T-helper 2 cell (primary cell): ENCODE measurements at places on chromosomes 6 and 20.

- DNase-seq: no peak
Observed at GRCh38 chr6:169938731-169939130, 187.3 kb downstream of the ERMARD start.

GRCh38 chr6:12039540-12040459 is 27.7 kb downstream of the HIVEP1 start:
- DNase-seq: no peak

- no peak for DNase-seq
Observed at GRCh38 chr20:1807394-1807793, 87.8 kb upstream of the SIRPA start.

DNA sequence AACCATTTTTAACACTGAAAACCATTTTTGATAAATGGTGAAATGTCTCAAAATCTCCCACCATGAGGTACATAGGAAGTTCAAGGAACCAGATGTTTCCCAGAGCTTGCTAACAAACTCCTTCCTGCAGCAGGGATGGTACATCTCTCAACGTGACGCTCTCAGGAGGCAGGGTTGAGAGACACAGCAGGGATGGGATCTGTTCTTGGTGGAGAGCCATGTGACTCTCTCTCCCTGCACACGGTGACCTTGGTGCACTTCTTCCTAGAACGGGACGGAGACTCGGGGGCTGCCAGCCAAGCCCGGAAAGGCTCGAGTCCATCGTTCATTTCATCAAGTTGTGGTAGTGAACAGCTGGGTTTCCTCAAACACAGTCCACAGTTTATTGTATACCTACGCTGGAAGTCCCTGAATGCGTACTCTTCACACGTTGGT is 94.2 kb downstream of the FAM50B start:
- DNase-seq: no peak

- no peak for DNase-seq
Observed at GRCh38 chr6:30887901-30888815, 3.8 kb downstream of the DDR1 start.

DNA sequence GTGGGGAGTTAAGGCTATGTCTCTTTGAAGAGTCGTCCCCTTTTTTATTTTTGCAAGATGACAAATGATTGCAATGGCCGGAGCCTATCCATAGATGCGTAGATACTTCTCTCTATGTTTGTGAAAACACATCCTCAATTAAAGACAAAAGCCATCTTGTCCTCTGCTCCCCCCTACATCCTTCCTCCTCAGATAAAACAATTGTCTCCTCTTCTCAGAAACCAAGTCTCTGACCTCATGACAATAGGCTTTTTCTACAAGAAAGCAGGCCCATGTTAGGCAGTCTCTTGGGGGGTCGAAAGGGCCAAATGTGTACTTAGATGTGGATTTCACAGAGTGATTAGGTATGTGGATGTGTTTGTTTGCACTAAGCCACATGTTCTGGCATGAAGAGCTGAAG is 51.1 kb upstream of the SSTR4 start:
- DNase-seq: no peak
